ENCODE measurements at places on chromosomes 6 and 20.

DNA sequence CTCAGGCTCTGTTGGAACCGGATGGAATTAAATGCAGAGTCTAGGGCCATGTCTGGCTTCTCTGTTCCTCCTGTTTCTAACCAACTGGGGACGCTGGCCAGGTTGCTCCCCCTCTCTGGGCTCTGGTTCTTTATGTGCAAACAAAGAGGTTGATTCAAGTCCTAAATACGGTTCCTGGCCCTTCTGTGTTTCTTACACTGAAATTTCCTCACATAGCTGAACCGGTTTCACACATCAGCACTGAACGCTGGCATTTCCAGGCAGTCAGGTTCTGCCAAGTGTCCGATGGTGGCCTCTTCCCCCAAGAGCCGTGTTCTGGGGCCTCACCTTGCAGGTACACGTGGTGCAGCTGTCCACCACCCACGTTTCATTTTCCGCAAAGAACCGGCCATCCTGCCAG, 13.5 kb downstream of the THBS2 start:
- no peak for DNase-seq

DNA sequence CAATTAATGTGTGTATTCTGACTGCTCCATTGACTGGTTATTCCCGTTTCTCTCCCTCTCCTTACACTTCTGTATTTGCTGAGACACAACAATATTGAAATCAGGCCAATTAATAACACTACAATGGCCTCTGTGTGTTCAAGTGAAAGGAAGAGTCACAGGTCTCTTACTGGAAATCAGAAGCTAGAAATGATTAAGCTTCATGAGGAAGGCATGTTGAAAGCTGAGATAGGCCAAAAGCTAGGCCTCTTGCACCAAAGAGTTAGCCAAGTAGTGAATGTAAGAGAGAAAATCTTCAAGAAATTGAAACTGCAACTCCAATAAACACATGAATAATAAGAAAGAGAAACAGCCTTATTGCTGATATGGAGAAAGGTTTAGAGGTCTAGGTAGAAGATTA, 489.5 kb upstream of the CITED2 start:
- DNase-seq: no peak

DNA sequence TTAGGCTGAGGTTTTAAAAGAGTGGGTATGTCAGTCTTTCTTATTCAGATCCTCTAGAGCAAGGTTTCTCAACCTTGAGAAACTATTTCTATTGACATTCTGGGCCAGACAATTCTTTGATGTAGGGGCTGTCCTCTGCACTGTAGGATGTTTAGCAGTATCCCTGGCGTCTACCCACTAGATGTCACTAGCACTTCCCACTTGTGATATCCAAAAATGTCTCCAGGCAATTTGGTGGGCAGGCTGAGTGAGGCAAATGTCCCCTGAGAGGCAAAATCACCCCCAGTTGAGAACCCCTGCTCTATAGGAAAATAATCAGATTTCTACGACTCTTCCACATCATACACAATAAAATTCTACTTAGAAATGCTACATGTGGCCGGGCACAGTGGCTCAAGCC, 7.7 kb upstream of the ZKSCAN8 start:
- peak; percentile 75 for DNase-seq

DNA sequence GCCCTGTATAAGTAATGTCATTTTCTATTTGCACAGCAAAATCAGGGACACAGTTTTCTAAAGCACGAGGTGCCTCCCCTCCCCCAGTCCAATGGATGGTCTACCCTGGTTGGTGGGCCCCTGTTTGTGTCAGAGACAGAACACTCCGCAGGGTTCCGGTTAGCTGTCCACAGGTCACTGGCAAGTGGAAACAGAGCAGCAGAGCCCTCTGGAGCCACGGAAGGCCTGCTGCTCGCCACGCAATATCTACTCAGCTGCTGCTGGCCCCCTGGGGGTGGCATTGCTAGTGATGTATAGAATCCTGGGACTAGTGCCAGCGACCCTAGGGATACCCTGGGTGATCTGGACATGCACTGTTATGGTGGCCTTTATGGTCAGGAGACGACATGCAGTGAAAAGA, 50.4 kb downstream of the RIN2 start:
- no peak for DNase-seq

- DNase-seq: peak; percentile 35
These were observed 122.6 kb upstream of the MLN start for GRCh38 chr6:33926451-33926850.

Data from hematopoietic multipotent progenitor cell treated with erythropoietin and hydrocortisone succinate and interleukin-3 and kit ligand, for 8 days (in vitro differentiated cells).